ENCODE measurements at places on chromosomes 16 and 17.

- DNase-seq: no peak
These were observed 85.6 kb upstream of the RPRML start for GRCh38 chr17:47064684-47065083.

DNA sequence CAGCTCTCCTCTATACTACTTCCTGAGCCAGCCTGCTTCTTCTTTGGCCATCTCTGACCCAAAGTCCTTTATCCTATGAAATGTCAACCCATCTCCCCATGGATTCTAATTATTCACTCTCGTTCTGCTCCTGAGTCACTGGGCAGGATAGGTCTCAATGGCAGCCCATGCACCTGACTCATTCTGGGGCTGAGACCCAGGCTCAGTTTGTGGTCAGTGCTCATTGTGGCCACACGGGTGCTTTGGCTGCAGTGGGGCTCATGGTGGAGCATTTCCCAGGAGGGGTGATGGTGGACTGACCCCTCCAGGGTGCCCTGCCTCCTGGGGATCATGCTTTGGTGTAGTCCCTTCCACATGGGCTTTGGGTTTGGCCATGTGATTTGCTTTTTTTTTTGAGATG, 154.8 kb upstream of the WSCD1 start:
- DNase-seq: no peak

GRCh38 chr17:76345377-76345974, 8.2 kb downstream of the PRPSAP1 start:
- no peak for DNase-seq

DNA sequence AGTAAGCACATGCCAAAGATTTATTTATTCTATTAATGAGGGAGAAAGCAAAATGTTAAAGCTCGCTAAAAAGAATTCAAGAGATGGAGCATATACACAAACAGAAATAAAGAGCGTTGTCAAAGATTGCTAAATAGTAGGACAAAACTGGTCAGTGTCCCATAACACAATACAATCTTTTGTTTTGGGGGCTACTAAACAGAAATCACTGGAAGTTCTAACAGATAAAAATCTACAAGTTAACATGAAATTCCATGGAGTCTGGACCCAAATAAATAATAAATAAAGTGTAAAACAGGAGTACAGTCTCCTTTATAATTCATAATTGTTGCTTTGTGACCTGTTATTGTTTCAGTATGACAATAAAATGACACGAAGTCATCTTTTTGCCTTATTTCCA, 115.2 kb upstream of the CNTNAP4 start:
- DNase-seq: no peak

DNA sequence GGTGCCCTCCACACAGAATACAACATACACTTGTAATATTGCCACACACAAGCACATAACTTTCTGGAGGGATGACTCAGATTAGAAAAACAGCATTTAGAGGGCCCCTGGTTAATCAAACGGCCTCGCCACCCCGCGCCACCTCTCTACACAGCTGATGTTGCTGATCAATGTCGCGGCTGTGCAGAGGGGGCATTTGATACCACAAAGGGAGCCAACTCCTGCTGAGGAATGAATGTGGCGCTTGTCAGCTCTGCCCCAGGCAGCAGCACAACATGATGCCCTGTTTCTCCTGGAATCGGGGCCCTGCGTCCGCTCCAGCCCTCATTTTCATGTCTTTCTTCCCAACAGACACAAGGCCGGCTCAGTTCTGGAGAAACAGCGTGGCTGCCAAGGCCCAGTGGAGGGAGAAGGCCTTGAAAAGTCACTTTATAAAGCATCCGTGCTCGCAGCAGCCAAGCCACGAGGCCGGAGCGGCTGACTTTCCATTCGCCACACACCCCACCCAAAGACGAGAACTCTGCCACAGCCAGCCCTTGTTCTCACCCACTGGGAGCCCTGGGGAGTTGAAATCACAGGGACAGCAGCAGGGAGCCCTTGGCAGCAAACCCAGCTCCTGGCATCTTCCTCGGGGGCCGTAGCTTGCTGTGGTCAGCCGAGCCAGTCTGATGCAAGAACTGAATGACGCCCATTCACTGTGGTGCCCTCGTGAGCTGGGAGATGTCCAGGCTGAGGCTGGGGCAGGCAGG, 65.6 kb downstream of the XYLT1 start:
- no peak for DNase-seq

GRCh38 chr16:48087639-48088038, 68.2 kb downstream of the ABCC12 start:
- no peak for DNase-seq

GRCh38 chr16:57017251-57017650, 27.9 kb downstream of the NLRC5 start:
- DNase-seq: no peak

DNA sequence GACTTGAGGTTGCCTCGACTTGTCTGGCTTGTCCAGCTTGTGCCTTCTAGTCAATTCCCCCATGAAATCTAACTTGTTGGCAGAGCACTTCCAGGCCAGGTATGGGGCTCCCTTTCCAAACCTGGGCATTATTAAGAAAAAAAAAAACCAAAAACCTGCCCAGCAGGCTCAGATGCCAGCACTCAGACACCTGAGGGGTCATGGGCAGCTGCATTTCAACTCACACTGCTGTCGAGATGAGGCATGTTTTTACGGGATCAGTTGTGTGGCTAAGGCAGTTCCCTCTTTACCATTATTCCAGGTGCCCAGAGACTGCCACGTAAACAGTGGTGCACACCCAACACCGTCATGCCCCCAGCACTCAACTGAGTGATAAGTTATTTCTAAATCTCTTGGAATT, 17.8 kb downstream of the TMEM11 start:
- DNase-seq: no peak

DNA sequence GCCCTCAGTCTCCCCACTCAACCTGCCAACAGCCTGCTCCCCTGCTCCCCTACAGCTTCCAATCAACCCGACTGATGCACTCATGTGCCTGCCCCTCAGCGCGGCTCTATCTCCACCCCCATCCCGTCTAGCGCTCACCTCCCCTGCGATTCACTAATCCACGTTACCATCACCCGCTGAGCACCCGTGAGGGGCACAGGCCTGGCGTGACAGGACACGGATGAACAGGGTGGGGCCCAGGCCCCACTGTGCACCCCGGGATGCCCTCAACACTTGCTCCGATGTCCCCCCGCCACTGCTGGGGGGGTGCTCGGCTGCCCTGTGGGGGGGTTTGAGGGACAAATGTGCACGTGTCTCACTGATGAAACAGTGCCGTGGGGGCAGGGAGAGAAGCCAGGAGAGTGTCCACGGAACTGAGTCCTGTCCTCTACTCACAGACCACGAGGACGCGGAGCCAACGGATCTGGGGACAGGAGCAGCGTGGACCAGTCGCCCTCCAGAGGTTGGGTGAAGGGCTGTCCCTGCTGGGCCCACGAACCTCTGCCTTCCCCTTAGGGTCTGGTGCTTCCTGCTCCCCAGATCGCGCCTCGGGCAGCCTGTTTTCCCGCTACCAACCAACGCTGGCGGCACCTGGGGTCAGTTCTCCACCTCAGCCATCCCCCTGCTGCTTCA, 66.7 kb downstream of the RPH3AL start:
- no peak for DNase-seq

GRCh38 chr16:79839466-79840341, 239.2 kb upstream of the MAF start:
- no peak for DNase-seq

Data from iPS DF 6.9 (cell line).